ENCODE measurements at places on chromosomes 13 and 19.

DNA sequence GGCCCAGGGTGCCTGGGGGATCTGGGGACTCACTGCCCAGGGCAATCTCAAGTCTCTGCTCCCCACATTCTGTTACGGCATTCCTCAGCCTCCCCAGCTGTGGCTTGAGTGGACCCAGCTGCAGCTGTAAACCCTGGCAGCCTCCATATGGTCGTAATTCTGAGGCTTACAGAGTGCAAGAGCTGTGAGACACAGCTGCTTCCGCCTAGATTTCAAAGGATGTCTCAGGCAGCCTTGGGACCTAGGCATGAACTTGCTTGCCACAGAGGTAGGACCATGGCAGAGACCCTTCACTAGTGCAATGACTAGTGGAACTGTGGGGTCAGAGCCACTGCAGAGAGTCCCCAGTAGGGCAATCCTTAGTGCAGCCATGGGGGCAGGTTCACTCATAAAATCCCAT, 297.5 kb downstream of the ENOX1 start:
- DNase-seq = no peak

DNA sequence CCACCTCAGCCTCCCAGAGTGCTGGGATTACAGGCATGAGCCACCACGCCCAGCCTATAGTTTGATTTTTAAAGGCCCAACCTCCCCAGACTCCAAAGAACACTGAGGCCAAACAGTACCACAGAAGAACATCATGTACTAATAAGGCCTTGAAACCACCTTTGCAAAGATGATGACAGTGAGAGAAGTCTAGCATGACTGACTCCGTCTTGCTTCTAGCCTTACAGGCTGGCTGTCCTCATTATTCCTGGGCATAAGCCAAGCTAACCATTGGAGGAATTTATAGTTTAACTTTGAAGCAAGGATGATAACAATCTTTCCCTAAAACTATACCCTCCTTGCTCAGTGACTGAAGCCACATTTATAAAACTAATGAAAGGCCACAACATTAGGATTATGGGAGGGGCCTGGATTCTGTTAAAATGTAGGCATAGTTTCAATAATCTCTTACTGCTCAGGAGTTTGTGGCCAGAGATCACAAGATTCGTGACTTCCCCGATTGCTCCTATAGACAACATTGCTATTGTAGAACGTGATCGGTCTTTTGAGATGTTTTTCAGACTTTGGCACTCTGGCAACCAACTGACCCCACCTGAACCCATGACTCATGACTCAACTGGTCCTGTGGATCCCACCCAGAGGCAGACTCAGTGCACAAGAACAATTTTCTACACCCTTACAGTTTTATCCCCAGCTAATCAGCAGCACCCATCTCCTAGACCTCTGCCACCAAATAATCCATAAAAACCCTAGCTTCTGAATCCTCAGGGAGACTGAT, 17.6 kb downstream of the GPR42 start:
- no peak for DNase-seq

GRCh38 chr13:52001120-52001731, 10.0 kb downstream of the ATP7B start:
- no peak for DNase-seq

DNA sequence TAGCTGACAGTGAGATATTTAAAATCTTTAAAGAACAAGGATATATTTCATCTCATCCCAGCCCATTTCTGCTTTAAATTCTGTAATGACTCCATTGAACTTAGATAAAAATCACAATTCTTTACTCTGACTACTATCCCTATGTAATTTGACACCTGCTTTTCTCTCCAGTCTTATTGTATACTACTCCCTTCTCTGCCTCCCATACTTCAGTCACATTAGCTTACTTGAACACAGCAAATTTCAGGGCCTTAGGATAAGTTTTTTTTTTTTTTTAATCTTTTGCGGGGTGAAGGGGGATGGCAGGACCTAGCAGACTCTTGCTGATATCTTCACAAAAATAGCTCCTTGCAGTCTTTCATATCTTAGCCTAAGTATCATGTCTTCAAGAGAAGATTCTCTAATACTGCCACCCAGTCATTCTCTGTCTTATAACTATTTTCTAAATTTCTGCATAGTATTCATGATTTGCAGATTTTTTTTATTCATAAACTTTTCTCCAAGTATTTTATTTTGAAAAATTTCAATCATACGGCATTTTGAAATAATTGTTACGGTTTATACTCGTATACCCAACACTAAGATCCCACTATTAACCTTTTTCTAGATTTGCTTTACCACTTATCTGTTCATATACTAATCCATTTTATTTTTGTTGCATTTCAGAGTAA, 151.4 kb downstream of the PCCA start:
- no peak for DNase-seq

- peak; percentile 13 for DNase-seq
Measured at GRCh38 chr19:30263830-30264381, 108.3 kb upstream of the ZNF536 start.

DNA sequence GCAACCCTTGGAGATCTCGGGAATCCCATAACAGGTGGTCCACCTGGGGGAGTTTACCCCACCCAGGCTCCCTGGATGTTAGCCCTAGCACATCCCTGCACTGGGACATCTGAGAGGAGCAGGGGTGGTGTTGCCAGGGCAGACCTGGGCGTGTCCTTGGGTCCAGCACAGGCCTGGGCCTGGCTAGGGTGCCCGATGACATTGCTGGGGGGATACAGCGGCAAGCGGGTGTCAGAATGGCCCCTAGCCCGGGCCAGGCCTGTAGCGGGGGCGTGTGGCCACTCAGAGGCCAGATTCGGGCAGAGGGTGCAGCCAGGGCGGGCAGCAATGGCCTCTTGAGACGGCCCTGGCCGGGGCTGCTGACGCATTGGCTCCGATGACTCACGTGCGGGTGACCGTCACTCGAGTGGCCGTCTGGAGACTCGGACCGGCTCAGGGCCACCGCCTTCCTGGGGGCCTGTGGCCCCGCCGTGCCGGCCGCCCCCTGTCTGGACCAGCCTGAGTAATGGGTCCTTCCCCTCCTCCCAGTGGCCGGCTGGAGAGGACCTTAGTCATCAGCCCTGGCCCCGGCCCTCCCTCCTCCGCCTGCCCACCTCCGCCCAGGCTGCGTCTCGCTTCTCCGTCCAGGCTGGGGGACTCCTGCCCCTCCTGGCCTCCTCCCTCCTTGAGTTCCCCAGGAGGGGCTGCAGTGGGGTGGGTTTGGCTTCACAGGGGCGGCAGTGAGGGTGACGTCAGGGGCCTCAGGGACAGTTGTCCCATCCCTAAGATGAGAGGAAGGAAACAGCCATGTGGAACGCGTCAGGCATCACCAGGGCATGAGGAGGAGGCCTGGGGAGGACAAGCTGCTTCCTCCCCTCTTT, 23.2 kb upstream of the CRTC1 start:
- no peak for DNase-seq

GRCh38 chr13:113616991-113617749, 32.6 kb downstream of the TFDP1 start:
- no peak for DNase-seq

DNA sequence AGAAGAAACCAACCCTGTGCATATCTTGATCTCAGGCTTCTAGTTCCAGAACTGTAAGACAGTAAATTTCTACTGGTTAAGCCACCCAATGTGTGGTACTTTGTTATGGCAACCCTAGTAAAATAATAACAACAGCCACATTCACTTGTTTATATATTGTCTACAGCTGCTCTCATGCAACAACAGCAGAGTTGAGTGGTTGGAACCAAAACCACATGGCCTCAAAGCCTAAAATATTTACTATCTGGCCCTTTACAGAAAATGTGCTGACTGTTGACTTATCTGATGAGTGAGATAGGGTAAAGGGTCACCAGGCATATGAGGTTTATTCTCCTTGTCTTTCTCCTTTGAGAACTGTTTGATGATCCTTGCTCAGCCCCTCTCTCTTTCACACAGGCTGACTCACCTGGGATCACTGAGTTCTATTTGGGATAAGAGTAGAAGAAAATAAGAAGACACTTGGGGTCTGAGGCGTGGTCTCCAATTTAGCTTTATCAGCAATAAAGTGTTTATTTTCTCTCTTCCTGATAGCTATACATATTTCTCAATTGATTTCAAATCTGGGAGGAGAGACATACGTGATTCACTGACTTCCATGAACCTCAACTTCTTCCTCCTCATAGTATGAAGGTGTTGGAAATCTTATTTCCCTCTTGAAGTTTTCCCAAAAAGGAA, 227.5 kb upstream of the STARD13 start:
- DNase-seq = no peak

DNA sequence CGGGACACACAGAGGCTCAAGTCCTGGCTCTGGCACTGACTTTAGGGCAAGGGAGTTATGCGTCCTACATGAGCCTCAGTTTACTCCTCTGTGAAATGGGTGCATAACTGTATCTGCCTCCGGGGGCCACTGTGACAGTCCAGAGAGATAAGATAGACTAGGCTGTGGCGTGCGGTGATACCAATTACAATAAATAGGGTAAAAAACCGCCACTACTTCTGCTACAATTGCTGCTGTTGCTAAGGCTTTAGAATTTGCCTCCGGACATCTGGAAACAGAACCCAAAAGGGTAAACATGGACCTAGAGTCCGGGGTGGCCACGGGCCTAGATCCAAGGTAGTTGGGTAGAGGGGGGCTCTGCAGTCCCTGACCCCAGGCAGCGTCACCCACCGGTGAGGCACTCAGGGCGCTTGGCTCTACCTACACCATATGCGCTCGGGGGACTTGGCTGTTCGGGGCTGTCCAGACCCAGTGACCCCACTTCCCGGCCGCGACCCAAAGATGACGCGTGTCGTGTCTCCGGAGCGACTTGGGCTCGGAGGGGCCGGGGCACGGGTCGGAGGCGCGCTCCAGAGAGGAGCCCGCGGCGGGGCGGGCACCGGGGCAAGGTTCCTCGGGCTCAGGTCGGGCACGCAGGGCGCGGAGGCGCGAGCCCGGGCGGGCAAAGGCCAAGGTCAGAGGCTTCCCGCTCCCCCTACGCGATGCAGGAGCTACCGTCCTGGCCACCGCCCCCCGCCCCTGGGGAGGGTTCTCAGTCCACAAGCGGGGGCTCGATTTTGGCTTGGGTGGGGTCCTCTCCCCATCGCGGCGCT, 1.1 kb downstream of the INSR start:
- DNase-seq = peak; percentile 22

- no peak for DNase-seq
Measured at GRCh38 chr13:44912278-44913016, 76.8 kb downstream of the NUFIP1 start.

GRCh38 chr19:38385804-38386257, 2.0 kb downstream of the GGN start:
- no peak for DNase-seq

DNA sequence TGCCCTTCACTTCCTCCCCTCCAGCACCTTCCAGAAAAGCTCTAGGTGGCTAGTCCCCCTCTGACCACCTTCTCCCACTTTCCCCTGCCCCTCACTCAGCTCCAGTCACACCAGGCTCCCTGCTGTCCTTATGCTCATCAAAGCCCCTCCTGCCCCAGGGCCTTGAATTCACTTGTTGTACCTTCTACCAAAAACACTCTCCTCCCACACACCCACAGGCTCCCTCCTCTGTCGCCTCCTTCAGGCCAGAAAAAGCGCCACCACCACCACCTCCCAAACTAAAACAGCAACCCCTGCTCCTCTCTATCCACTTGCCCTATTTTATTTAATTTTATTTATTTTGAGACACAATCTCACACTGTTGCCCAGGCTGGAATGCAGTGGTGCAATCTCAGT, 4.8 kb upstream of the CEACAM16 start:
- no peak for DNase-seq

- no peak for DNase-seq
Measured at GRCh38 chr19:33054623-33055022, 10.1 kb downstream of the RHPN2 start.

GRCh38 chr13:105118426-105118985, 1417.0 kb downstream of the EFNB2 start:
- no peak for DNase-seq

GRCh38 chr19:48676487-48676886, 3.7 kb upstream of the NTN5 start:
- DNase-seq = no peak

- DNase-seq = peak; percentile 77
Measured at GRCh38 chr13:114099191-114099590, 33.2 kb downstream of the RASA3 start.

- DNase-seq = no peak
Measured at GRCh38 chr13:67273001-67273400, 42.9 kb upstream of the PCDH9 start.

GRCh38 chr19:50654882-50655281, 5.6 kb downstream of the C19orf81 start:
- no peak for DNase-seq

DNA sequence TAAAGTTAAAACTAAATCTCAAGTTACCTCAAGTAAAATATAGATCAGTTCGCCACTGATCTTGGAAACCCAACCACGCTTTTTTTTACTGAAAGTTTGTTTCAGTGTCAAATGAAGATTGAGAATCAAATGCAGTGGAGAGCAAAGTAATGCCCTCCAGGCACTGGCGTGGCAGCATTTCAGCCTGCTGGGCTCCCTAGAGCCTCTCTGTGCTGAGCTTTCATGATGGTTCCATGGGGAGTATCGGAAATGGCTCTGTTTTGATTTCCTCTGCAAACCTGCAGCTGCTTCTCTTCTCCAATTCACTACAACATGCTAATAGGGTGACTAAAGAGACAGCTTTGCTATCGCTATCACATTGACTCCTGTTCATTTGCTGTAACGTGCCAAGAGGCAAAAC, 141.6 kb downstream of the FGF14 start:
- DNase-seq = no peak

- no peak for DNase-seq
Measured at GRCh38 chr19:9967326-9967725, 31.0 kb upstream of the OLFM2 start.

- no peak for DNase-seq
Measured at GRCh38 chr19:58325311-58326022, 1.3 kb upstream of the ZSCAN22 start.

- DNase-seq = peak; percentile 67
Measured at GRCh38 chr19:33796164-33796875, at the start of gene KCTD15. TSS of gene KCTD15 (plus strand) at chr19:33796870. CDS start at chr19:33800455, 3,585 bp downstream.

GRCh38 chr13:60402022-60402421, 5.0 kb downstream of the TDRD3 start:
- no peak for DNase-seq

GRCh38 chr13:114118511-114119123, 13.8 kb downstream of the RASA3 start:
- no peak for DNase-seq

- DNase-seq = no peak
Measured at GRCh38 chr19:48444129-48444935, 1.5 kb upstream of the GRWD1 start.

GRCh38 chr13:85541476-85541875, 257.7 kb downstream of the SLITRK6 start:
- DNase-seq = no peak

DNA sequence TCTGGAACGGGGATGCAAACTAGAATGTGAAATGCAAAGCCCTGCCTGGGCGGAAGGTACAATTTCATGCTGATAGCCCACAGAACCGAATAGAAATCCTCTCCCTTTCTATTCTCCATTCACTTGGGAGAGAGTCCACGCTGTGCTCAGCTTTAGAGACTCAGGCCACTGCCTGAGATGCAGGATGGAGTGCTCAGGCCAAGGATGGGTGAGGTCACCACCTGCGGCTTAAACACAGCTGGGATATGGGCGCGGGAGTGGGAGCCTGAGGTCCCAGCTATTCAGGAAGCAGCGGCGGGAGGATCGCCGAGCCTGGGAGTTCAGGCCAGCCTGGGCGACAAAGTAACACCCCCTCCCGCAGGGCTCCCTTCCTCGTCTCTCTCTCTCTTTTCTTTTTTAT, 446 bp upstream of the ZNF83 start:
- DNase-seq = no peak

GRCh38 chr13:66264971-66265370, 965.2 kb downstream of the PCDH9 start:
- DNase-seq = no peak
